ENCODE measurements at places on chromosomes 1 and 21.

DNA sequence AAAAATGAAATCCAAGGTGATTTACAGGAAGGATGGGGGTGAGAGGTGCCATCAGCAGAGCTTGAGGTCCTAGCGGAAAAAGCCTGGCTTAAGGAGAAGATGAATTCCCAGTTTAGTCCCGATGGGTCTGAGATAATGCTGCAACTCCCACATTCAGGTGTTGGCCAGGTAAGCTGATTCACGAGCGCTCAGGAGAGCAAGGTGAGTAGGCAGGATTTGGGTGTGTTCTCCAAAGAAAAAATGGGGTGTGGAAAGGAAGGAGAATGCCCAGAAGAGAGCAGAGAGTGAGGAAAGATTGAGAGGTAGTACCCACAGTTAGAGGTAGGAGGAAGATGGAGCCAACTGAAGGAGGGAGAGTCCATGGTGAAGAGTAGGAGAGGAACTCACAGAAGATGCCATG, 12.5 kb downstream of the RIMS3 start:
- DNase-seq: no peak

DNA sequence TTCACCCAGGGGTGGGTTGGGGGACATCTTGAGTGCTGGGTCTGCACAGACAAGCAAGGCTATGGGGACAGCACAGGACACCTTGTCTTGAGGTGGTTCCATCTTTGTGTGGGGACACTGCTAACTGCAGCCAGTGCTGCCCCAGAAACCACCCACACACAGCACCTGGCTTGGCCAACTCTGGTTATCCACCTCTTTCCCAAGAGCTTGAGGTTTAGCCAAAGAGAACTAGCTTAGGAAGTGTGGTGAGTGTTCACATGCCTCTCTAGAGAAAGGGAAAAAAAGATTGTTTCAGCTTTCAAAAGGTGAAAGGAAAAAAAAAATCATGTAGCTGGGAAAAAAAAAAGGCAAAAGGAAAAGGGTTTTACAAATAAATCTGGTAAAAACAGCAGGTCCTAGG, 32.4 kb downstream of the BCAR3 start:
- no peak for DNase-seq

GRCh38 chr1:10625554-10625953, 150.8 kb downstream of the PEX14 start:
- no peak for DNase-seq

DNA sequence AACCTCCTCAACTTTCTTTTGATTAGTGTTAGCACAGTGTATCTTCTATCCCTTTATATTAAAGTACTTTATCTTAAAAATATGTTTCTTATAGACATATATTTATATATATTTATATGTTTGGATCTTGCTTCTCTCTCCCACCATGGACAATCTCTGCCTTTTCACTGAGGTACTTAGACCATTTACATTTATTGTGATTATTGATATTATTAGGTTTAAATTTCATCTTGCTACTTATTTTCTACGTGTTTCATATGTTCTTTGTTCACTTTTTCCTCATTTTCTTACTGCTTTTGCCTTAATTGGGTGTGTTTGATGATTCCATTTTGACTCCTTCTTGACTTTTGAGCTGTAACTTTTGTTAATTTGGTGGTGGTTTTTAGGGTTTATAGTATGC, 70.7 kb downstream of the POFUT2 start:
- DNase-seq: no peak

DNA sequence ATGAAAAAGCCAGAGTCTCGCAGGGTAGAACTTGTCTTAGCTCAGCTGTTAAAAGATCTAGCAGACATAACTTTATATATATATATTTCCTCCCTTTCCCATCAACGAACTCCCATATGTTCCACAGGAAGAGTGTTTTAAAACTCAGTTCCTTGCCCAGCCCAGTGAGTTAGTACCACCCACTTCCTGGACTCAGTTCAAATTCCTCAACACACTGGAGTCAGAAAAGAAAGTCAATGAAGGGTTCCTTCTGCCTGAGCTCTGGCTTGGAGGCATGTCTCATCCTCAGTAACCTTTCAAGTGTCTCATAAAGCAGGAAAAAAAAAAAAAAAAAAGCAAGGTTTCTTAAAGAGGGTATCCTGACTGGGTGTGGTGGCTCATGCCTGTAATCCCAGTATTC, 15.6 kb downstream of the TPM3 start:
- no peak for DNase-seq
